Fibroblast of the conjunctiva (primary cell): ENCODE measurements at places on chromosomes 6 and 20.

DNA sequence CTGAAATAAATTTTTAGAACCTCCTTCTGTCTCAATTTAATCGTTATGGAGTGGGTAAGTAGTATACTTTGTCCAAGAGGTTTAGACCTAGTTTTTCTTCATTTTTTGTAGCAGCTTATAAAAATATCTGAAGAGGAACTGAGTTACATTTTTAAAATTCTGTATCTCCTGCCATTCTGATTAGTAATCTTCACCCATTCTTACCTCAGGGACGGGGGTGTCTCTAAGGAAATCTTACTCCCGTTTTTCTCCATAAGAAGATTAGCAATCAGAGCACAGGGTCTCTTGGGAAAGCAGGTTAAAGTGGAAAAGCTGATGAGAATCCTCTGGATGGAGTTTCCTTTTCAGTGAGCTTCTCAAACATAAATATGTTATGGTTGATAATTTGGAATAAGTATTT is 259.3 kb upstream of the FAM83B start:
- DNase-seq, result no peak

- no peak for DNase-seq
Measured at GRCh38 chr6:89287351-89288028, 27.6 kb downstream of the GABRR2 start.

GRCh38 chr20:32522776-32523612 is 62.1 kb downstream of the NOL4L start:
- DNase-seq, result no peak

DNA sequence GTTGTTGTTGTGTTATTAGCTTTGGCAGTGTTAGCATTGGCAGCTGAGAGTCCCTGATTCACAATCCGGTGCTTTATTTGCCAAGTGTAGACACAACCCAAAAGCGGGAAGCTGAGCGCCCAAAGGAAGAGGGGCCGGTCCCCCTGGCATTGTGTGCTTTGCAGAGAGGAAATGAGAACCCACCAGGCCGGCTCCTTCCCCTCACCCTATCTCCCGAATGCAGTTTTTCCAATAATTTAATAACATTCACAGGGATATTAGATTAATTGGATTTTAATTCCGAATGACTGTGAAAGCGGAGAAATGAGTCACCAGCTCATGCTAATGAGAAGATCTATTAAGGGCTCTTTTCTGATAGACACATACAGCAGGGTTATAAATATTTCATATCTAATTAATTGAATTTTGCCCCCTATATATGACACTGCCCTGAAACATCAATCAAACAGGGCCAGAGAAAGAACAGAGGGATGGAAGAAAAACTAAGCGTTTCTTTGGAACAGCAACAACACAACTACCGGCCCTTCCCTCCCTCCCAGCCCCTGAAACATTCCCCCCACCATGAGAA is 143.8 kb downstream of the MBOAT1 start:
- no peak for DNase-seq

DNA sequence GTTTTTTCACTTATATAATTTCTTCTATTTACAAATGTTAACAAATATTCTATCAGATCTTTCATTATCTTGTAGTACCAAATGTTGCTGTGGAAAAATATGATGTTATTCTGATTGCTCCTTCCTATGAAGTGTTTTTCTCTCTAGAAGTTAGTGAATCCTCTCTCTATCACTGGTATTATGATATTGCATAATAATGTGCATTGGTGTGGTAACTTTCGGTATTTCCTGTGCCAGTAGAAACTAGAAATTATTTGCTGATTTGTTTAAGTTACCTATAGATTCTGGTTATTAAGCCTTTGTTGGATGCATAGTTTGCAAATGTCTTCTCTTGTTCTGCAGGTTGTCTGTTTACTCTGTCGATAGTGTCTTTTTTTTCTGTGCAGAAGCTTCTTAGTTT is 342.5 kb downstream of the CENPW start:
- DNase-seq, result no peak

DNA sequence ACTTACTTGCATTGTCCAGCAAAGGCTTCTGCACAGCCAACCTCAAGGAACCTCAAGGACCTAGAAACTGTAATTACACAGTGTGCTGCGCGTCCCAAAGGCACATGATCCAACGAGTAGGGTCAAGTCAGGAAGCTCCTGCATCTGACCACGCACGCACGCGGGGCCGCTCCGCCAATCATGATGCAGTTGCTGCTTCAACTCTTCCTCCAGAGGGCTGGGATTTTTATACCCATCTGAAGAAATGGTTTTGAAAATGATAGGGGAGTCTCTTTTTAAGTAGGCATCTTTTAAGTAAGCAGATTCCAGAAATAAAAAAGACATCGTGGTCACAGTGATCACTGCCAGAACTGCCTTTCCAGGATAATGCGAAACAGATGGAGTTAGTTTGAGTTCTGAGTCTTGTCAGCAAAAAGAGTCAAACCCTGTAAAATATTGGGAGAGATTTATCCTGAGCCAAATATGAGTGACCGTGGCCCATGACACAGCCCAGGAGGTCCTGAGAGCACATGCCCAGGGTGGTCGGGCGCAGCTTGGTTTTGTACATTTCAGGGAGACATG is 34.0 kb downstream of the KIF25 start:
- DNase-seq, result peak; percentile 65

DNA sequence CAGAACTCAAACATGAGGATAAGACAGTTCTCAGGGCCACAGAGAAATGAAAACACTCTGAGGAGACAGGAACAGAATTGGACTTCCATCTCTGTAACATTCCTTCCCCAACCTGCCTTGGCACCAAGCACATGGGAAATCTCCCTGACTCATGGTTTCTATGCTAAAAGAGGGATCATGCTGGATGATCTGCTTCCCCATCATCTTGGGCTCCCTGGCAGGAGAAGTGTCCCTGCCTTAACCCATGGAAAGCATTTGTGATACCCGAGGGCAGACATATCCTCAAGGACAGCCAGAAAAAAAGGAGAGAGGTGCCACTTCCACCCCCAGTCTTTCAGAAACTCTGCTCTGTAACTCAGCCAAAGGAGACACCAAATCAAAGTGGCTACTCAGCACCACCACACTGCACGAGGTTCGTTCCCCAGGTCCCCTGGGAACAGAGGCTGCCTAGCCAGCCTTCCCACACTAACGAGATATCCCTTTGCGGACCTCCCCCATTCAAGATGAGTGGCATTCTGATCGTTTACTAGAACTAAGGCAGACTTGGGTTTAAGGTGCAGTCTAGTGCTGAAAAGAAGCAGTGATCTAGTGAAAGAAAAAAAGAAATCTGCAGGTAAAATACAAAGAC is 34.8 kb downstream of the BLOC1S5 start:
- no peak for DNase-seq

DNA sequence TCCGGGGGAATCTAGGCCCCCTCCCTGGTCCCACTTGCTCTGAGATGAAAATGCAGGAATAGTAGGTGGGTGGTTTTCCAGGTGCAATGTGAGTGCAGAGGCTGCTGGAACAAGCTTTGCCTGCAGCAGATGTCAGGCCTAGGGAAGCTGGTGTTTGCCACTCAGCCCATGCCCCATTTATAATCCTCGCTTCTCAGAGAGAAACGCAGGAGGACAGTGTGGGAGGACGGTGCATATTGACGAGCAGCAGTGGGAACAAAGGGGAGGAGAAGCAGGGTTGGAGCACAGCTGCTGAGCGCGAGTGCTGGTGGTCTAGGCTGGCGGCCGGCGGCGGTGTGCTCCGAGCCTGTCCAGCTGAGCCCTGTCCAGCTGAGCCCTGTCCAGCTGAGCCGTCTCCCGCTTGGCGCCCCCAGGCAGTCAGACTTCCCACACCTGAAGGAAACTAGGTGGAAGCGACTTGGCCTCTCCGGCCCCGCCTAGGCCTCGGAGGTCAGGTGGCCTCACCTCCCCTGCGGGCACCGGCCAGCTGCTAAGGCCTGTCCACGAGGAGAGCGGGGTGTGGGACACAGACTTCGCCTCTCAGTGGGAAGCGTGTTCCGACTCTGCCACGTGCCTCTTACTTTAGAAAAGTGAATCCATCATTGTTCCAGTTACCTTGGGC is 49.7 kb upstream of the FRMD1 start:
- no peak for DNase-seq

GRCh38 chr6:13431861-13432465 is 55.4 kb downstream of the GFOD1 start:
- no peak for DNase-seq

DNA sequence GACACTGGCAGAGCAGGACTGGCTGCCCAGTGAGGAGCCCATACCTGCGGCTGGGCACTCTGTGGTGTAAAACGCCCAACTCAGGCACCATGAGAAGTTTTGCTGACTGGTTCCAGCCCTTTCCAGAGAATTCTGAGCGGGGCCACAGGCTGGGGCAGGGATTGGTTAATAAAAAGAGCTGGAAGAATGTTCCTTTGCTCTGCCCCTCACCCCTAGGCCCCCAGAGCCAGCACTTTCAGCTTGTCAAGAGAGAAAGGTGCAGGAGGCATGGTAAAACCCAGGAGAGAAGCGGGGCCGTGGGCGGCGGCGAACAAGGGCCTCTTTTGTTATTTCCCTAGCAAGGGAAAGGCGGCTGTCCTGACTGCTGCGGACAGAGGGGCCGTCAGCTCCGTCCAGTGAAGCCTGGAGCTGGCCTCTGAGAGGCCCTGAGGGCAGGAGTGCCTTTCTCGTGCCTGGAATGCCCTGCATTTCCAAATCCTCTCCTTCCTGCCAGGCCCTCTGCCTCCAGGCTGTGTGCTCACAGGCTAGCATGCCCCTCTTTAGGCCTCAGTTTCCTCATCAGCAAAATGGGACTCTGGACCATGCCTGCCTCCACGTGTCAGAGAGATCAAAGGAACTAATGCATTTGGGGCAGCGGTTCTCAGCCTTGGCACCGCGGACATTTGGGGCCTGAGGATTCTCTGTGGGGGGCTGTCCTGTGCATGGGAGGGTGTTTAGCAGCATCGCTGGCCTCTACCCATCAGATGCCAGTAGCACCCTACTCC is 12.9 kb downstream of the SLC13A3 start:
- no peak for DNase-seq

DNA sequence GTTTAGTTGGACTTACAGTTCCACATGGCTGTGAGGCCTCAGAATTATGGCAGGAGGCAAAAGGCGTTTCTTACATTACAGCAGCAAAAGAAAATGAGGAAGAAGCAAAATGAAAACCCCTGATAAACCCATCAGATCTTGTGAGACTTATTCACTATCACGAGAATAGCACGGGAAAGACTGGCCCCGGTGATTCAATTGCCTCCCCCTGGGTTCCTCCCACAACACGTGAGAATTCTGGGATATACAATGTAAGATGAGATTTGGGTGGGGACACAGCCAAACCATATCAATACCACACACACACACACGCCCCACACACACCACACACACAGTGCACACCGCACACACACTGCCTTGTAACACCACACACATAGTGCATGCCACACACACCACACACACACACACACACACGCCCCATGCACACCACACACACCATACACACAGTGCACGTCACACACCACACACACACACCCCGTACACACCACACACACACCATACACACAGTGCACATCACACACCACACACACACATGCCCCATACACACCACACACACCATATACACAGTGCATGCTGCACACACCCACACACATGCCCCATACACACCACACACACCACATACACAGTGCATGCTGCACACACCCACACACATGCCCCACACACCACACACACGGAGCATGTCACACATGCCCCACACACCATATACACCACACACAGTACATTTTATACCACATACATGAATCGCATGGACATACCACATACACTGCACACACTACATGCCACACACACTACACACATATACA is 310.5 kb downstream of the TAF4 start:
- DNase-seq, result no peak

GRCh38 chr6:3721810-3722621 is 29.5 kb downstream of the PXDC1 start:
- DNase-seq, result no peak

GRCh38 chr6:75203721-75204120 is 2.1 kb downstream of the COL12A1 start:
- peak; percentile 55 for DNase-seq

GRCh38 chr6:137645850-137646249 is 151.7 kb upstream of the OLIG3 start:
- no peak for DNase-seq

DNA sequence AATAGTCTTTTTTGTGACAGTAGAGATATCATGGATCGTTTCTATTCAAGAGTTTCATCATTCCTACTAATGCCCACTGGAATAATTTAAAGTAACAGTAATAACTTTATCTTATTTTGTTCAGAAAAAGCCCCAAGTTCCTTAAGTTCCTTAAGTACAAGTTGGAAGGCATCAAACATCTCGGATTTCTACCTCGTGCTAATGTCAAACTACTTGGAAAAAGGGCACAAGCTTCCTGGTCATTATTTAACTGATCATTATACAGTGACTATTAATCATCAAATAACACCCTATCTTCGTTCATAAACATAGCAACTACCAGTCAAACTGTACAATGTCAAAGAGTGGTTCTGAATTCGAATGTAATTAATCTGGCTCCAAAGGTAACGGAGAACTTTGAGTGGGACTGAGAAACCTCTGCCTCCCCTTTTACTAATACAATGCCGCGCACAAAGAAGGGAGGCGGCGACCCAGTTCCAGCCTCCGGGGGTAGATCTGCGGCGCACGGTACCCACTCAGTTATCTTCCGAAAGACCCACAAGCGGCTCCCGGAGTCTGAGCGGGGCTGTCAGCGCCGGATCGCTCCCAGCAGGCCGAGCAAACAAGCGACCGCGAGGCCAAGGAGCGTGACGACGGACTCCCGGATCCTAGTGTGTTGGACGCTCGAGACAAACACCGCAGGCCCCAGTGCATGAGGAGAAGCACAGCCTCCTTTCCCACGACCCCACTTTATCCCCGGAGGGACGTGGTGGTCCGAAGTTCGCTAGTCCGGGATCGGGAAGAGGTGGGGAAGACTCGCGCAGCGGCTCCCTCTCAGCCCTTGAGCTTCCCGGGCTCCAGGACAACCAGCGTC is 716 bp downstream of the SHPRH start:
- no peak for DNase-seq

- no peak for DNase-seq
Measured at GRCh38 chr6:38552121-38552520, 87.6 kb downstream of the BTBD9 start.

- peak; percentile 6 for DNase-seq
Measured at GRCh38 chr6:136822046-136822375, 381 bp upstream of the PEX7 start.

- no peak for DNase-seq
Measured at GRCh38 chr6:133394630-133395029, 153.5 kb downstream of the EYA4 start.

DNA sequence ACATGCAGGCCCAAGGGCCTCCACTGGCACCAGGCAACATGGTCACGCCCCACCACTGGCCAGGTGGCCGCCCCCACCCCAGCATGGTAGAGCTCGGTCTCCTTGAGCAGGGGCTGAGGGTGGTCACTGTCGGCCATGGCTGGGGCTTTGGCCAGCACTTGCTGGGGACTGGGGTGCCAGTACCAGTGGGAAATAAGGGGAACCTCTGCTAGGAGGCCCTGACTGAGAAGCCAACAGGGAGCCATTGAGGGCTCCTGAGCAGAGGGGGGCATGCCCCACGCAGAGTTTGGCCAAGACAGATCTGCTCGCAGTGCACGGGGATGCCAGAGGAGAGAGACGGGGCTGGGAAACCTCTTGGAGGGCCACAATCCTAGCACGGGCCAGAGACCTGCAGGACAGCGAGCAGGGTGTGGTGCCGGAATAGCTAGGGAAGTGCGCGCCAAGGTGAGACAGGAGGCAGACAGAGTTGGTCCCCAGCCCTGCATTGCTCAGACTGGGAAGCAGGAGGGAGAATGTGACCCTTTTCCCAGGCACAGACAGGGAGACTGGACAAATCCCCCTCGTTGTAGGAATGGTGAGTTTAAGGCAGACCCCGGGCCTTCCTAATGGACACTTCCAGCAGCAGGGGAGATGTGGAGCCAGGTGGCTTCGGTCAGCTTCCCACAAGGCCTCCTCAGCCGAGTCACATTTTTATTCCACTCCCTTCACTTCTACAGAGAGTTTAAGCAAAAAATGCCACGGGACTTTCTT is 179.0 kb upstream of the CST7 start:
- DNase-seq, result no peak
